ENCODE measurements at places on chromosomes 2 and 18.

- DNase-seq, result no peak
Measured at GRCh38 chr2:172440795-172441194, 13.4 kb downstream of the ITGA6 start.

- no peak for DNase-seq
Measured at GRCh38 chr2:53559302-53559966, 208.2 kb upstream of the CHAC2 start.

- peak; percentile 52 for DNase-seq
Measured at GRCh38 chr18:22169011-22169888, at the start of gene GATA6. GATA6 (plus strand) TSS chr18:22169589; CDS start chr18:22171145, 1,556 bp downstream.

DNA sequence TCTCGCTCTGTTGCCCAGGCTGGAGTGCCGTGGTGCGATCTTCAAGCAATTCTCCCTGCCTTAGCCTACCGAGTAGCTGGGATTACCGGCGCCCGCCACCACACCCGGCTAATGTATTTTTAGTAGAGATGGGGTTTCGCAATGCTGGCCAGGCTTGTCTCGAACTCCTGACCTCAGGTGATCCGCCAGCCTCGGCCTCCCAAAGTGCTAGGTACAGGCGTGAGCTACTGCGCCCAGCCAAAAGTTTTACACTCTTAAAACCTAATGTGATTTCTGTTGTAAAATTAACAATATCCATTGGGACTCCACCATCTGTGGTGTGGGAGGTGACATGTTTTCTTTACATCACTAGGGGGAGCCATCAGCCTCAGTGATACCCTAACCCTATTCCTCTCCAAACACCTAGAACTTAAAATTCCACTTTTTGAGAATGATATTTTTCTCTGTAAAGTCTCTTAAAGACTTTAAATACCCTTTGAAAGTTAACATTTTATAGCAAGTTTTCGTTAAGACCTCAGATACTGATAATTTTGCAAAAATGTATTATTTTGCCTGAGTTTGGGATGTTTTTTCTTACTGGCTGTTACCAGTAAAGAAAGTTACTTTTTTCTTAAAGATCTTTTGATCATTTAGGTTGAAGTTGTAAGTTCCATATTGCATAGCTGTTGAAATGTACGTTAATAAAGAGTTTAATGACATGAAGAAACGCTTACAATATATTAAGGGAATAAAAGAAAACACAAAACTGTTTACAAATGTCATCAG is 11.6 kb upstream of the EIF2AK2 start:
- DNase-seq, result no peak

- no peak for DNase-seq
Measured at GRCh38 chr2:147463881-147464520, 380.8 kb upstream of the ACVR2A start.

GRCh38 chr18:76720683-76721082 is 101.7 kb upstream of the ZNF236 start:
- no peak for DNase-seq

GRCh38 chr18:55106906-55107305 is 147.6 kb upstream of the CCDC68 start:
- no peak for DNase-seq

DNA sequence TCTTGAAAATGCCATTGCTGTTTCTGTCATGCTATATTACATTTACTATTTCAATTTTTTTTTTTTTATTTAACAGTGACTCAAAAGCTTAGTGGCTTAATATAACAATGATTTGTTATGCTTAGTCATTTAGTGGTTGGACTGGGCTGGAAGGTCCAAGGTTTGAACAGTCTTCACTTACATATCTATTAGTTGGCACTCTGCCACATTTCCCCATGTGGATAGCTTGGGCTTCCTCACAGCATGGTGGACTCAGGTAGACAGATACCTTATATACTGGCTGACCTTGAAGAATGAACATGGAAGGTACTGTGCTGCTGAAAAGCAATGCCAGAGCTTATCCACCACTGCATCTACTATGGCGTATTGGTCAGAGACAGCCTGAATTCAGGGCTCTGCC is 909.5 kb upstream of the SOX11 start:
- no peak for DNase-seq

- DNase-seq, result no peak
Measured at GRCh38 chr18:63309422-63309821, 10.1 kb downstream of the BCL2 start.

DNA sequence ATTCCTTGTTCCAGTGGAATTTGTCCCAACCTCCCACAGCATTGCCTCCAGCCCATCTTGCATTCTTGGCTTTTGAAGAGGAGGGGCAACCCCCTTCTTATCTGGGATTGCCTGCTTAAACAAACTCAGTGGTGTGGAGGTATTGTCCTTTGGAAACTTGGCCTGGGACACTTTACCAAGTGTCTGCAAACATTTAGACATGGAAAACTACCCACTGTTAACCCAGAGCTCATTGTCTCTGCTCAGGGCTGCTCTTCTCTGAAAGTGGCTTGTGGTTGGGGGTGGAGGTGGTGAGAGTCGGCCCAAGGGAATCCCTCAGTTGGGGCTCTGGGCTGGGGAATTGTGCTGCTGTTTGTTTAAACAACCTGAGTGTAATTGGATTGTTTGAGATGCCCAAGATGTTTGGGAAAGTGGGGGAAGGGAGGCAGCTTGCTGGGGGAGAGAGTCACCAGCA is 178.3 kb upstream of the GATA6 start:
- no peak for DNase-seq

DNA sequence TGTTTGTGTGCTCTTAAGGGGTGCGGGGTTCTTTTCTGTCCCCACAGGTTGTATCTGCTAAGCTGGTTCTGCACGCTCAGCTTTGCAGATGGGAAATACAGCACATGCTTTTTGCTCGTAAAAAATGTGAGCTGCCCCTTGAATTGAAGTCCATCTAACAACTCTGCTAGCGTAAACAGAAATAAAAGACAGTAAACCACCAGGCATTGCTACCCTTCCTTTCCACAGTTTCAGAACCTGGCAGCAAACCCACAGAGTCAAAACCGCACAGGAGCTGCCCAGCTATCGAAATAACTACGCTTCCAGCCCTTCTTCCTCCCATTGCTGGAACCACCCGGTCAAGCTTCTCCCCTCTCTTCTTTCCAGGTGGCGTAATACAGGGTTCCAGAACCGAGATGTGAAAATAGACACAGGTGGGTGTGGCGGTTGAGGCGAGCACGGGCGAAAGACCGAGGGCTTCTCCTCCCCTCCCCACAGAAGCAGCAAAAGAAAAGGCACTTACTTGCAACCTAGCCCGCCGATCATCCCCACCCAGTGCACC is 479 bp downstream of the SCN9A start:
- DNase-seq, result no peak

DNA sequence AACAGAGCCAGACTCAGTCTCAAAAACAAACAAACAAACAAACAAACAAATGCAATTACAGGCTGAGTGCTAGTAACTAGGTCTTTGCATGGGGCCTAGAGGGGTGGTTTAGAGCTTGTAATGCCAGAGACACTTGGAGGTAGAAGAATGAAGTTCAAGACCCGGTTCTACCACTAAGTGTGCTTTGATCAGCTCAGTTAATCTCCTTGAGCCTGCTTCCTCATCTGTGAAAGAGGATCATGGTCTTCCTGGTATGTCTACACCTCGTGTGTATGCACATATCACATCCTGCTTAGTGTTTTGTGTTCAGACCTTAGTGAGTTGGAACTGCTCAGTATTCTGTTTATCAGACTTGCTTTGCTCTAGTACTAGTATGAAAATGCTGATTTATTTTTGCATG is 4.8 kb upstream of the ATP6V1C2 start:
- DNase-seq, result no peak

- DNase-seq, result no peak
Measured at GRCh38 chr2:9535177-9535576, 20.5 kb downstream of the ADAM17 start.

DNA sequence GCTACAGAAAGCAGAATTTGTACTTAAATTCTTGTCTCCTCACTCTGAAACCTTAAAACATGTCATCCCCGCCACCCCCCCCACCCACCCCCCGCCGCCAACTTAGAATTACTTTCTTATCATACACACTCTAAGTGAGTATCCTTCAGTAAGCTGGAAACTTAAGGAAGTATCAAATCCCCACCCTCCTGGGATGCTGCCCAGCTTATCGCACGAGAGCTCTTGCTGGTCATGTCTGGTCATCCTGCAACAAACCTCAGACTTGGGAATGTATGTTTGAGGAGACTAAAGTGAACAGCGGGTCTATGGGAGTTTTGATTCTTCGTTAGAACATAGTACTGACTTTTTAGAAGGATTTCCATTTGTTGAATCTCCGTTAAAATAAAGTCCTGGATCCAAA is 203.3 kb downstream of the PTGR3 start:
- no peak for DNase-seq

DNA sequence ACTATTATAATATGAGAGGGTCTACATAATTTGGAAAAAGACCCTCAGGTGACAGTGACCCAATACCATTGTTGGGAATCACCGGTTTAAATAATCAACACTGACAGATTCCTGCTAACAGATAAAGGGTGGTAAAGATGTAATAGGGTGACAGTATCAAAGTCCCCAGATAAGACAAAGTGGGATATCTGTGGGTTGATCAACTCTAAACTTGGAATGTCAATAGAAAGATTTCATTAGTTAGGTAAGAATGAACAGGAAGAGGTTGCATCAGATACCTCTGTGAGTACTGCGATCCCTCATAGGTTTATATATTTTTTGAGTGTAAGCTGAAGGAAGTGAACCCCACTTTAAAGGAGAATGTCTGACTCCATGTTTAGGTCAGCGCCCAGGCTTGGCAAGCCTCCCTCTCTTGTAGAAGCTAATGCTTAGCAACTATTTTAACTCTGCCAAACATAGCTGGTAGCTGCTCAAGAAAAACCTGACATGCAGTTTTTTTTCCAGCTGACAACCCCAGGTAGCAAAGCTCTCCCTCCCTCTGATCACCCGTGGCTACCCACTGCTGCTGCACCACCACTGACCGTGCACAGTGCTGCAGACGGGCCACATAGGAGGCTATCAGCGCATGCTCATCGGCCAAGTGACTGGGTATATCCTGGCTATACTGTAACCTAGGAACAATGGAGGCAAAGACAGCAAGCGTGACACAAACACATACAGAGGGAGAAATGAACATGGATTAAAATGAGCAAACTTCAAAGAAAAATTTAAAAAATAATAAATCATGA is 113.3 kb upstream of the DNMT3A start:
- no peak for DNase-seq

DNA sequence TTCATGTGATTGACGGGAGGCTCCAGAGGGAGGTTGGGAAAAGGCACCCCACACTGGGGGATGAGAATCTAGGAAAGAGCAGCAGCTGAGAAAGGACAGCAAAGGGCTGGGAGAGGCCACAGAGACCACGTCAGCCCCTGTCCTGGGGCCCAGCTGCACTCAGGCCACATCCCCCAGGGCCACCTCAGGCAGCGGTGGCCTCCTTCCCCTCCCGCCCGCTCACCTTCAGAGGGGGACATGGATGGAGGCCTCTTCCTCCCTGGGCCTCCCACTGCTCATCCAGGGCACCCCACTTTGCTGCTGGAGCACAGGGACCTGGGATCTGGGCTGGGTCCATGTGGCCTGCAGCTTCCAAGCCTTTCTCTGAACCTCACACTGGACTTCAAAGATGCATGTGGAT is 199.8 kb upstream of the HDAC4 start:
- DNase-seq, result no peak

- no peak for DNase-seq
Measured at GRCh38 chr2:166067229-166067628, 60.6 kb downstream of the SCN1A start.

- DNase-seq, result peak; percentile 10
Measured at GRCh38 chr18:3453540-3454364, 3.8 kb downstream of the TGIF1 start.

DNA sequence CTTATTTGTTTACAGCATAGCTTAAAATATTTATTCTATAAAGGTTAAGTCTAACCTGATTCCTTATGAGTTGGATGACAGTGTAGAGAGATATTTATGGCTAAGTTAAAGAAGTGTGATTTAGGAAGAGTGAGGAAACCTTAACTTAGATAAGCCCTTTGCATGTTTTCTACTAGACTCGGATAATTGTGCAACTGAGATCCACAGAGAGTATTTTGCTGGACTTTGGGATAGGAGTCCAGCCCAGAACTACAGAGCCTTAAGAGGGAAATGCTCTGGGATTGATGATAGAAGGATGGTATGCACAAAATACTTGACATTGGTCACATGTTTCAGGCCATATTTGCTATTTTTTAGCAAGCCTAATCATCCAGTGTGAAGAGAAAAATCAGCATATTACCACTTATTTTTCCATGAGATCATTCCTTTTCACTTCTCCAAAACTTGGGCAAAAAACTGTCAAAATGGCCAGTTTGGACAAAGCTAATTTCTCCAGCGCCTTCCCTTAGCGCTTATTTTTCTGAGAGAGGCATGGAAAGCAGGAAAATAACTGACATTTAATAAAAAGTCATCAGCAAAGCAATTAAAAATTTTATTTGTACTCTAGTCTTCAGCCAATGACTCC is 3.1 kb downstream of the CD28 start:
- DNase-seq, result no peak

GRCh38 chr2:130369311-130369964 is 13.6 kb downstream of the PTPN18 start:
- no peak for DNase-seq

DNA sequence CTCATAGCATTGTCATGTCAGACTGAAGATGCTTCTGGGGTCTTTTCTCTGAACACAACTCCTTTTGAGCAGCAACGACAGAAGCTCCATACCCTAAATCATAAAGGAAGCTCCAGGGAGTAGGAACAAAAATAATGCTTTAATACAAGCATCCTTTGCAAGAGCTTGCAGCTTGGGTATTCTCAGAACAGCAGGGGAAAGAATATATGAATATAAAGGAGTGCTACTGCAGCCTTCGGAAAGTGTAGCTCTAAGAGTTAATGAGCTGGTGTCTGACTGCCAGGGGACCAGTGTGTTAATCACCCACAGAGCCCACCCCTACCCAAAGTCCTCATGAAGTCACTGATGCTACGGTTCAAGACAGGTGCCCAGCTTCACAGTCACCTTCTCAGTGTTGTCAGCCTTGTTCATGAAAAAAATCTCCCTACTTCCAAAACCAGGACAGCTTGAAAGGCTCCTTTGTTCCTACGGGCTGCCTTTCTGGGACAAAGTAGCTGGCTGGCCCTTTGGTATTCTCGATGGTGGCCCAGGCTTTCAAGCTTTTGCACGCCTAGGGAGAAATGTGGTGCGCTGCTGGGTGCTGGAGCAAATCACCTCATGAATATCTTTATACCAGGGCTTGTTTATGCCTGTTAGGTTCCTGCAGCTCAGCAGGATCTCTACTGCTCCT is 259.7 kb downstream of the CMPK2 start:
- no peak for DNase-seq

- DNase-seq, result no peak
Measured at GRCh38 chr2:68717305-68717661, 17.3 kb upstream of the ARHGAP25 start.
